Activated T-helper 1 cell treated with Interleukin-2 at 50 U/mL for 16 hours (primary cell): ENCODE measurements at places on chromosomes 16 and 17.

DNA sequence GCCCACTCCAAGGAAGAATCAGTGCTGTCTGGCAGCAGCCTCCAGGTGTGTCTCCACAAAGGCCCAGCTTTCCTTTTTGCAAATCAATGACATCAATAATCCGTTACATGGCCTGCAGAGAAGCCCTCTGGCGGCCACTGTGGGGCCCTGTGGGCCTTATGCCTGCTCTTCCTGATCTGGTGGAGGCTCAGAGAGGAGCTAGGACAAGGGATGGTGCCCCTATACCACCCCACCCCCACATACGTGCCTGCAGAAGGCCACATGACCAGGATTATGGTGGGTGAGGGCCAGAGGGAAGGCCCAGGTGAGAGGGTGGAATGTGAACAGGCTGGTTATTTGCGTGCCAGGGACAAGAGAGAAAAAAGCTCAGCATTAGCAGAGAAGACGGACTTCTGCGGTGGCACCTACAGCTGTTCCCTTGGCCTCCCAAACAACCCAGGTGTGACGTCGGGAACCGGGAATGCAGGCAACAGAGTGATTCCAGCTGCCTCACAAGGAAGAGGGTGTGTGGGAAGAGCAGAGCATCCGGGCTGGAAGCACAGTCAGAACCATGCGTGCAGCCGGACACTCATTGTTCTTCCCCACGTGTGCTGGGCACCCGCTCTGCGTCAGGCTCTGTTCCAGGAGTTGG is 22.5 kb downstream of the EIF4A3 start:
- DNase-seq = no peak

- DNase-seq = no peak
These were observed 200.8 kb upstream of the KCNJ16 start for GRCh38 chr17:69874175-69874670.

- no peak for DNase-seq
These were observed 669 bp upstream of the DCTPP1 start for GRCh38 chr16:30430428-30430970.

DNA sequence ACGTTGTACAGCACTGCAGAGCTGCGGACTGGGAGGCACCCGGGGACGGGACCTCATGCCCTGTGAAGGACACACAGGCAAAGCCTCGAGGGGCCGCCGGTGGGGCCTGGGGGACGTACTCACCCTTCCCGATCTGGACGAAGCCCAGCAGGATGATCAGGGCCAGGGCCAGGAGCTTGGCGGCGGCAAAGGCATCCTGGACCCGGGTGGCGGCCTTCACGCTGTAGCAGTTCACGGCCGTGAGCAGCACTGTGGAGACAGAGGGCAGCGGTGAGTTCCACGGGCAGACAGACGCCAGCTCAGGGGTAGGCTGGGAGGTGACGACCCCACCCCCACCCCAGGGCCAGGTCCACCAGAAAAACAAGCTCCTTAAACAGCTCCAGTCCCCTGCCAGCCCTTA is 17.7 kb downstream of the SLC7A5 start:
- DNase-seq = no peak

- no peak for DNase-seq
These were observed 17.5 kb upstream of the FBXO47 start for GRCh38 chr17:38984666-38985065.

GRCh38 chr16:75070012-75070841 is 46.4 kb downstream of the LDHD start:
- no peak for DNase-seq

GRCh38 chr17:77610972-77611521 is 347.5 kb upstream of the TNRC6C start:
- no peak for DNase-seq

GRCh38 chr17:28878158-28878910 is 19.2 kb downstream of the FLOT2 start:
- DNase-seq = no peak

DNA sequence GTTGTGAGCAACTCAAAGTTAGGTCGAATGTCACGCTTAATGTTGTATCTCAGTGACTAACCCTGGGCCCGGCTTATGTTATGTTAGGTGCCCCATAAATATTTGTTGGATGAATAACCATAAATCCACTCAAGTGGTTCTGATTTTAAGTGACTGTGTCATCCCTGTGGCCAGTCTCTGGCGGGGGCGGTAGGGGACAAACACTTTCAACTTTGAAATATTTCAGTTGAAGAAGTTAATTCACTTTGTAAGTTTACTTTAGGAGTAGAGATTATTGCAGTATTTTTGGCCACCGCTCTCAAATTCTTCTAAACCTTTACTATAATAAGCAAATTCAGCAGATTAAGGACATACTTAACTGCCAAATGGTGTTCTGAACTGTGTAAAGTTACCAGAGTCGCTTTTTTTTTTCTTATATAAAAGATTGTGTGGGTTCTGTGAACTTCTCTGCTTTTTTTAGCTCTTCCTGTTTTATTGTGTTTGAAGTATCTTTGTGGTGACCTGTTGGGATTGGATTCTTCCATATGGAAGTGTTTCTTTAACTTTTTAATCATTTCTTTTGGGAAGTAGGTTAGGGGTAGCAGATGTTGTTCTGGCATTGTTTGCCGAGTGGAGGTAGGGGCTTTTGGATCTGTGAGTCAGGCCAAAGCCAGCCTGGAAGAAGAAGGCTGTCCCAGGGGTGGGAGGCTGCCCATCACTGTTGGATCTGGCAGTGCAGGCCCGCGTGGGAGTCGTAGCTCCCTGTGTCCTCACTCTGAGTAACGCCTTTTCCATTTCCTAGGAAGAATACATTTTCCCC is 61.4 kb upstream of the TBX2 start:
- DNase-seq = no peak

DNA sequence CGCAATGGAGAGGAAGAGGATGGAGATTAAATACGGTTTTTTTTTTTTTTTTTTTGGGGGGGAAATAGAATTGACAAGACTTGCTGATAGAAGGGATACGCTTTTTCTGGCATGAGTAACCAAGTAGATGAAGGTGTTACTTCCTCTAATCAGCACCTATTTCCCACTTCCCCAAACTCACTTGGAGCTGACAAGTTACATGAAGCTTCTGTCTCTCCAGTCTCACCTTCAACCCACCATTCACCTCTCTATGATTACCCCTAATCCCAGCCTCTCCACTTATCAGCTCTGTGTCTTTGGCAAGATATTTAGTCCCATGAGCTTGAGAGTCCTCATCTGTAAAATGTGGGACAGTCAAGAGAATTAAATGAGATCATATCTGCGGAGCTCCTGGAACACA is 185.9 kb upstream of the HS3ST3A1 start:
- DNase-seq = no peak

GRCh38 chr17:55266051-55266957 is 1.5 kb downstream of the HLF start:
- no peak for DNase-seq

GRCh38 chr16:55297062-55297909 is 26.7 kb upstream of the IRX6 start:
- no peak for DNase-seq

- peak; percentile 37 for DNase-seq
These were observed 15.7 kb downstream of the C16orf74 start for GRCh38 chr16:85735225-85735635.

DNA sequence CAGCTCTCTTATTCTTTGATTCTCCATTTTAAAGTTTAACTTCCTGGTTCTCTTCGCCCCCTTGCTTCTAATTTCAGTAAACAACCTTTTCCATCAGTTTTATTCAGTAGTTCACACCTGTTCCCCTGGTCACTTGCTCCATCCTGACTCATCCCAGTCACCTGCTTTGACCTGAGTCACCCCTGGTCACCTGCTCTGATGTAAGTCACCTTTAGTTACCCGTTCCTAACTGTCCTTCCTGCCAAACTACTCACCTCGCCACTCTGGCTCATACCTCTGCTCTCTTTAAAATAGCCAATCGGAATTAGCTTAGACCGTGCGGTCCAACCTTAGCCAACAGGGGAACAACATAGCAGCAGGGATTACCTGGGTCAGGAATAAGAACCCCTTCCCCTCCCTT is 4.7 kb upstream of the NLRC5 start:
- DNase-seq = no peak

DNA sequence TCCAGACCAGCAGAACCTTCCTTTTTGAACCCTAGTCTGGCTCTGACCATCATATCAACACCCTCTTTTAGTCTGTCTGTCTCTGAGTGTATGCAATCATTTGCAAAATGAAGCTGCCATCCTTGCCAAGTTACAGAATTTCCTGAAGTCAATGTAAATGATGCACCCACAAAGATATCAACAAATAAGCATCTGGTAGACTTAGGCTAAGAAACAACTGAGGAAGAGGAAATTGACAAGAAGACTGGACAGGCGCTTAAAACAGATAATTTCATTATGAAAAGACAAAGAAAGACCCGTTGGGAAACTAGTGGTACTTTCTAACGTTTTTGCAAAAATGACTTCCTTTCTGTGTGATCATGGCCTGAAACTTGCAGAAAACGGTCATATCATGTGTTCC is 24.7 kb upstream of the CIITA start:
- no peak for DNase-seq

- DNase-seq = peak; percentile 74
These were observed at the start of gene ZNF598 for GRCh38 chr16:2009791-2010510. Gene ZNF598 (minus strand): TSS chr16:2009821.

- no peak for DNase-seq
These were observed 669 bp downstream of the MIEF2 start for GRCh38 chr17:18261146-18261515.

- no peak for DNase-seq
These were observed 162.4 kb upstream of the FAM20A start for GRCh38 chr17:68763562-68763961.

GRCh38 chr16:1723450-1724147 is 17.6 kb downstream of the MAPK8IP3 start:
- DNase-seq = peak; percentile 17

DNA sequence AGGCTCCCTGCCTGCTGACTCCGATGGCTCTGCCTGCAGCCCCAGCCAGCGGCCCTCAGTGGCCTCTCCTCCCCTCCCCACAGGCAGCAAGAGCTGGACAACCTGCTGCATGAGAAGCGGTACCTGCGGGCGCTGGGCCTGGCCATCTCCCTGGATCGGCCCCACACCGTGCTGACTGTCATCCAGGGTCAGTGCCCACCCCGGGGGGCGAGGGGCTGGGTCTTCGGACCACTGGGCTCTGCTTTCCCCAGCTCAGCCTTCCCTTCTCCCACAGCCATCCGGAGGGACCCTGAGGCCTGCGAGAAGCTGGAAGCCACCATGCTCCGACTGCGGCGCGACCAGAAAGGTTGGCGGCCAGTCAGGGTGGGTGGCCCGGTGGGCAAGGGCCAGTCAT is 3.4 kb downstream of the NOXO1 start:
- no peak for DNase-seq

GRCh38 chr17:48012151-48012520 is 25.5 kb downstream of the COPZ2 start:
- DNase-seq = peak; percentile 48

DNA sequence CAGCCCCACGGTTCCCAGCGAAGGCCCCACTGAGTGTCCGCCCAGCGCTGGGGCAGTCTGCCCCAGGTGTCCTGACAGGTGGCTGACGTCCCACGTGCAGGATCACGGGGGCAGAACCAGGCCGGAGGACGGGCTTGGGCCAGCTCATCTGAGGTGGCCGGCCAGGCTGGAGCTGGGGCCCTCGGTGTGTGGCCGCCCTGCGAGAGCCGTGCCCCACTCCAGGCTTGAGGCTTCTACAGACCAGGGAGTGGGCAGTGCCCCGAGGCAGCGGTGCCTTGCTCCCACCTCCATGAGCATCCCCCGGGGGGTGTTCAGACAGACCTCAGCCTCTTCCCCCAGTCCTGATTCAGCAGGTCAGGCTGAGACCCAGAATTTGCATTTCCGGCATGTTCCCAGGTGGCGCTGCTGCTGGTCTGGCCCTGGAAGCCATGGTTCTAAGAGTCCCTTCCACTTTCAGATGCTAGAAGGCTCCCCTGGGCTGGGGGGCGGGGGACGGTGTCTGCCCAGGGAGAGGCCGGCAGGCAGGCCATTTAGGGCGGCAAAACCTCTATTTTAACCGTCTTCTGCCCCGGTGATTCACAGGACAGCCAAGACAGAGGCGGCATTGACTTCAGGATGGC is 35.4 kb upstream of the PABPN1L start:
- no peak for DNase-seq

- DNase-seq = no peak
These were observed 57.8 kb upstream of the CIBAR2 start for GRCh38 chr16:85170066-85170491.

GRCh38 chr17:48605409-48605919 is 678 bp upstream of the HOXB6 start:
- no peak for DNase-seq

DNA sequence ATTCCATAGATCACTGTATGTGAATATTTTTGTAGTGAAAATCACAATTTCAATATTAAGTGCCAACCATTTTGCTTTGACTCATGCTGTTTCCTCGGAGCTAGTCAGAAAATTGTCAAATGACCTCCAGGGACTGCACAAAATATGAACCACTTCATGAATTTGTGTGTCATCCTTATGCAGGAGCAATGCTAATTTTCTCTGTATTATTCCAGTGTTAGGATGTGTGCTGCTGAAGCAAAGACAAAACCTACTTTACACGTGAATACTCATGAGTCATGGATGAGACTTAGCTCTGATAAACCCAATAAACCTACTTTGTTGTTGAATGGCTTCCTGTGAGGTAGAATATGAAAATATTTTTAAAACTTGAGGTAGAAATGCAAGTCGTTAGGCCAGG is 65.2 kb downstream of the SHCBP1 start:
- no peak for DNase-seq

DNA sequence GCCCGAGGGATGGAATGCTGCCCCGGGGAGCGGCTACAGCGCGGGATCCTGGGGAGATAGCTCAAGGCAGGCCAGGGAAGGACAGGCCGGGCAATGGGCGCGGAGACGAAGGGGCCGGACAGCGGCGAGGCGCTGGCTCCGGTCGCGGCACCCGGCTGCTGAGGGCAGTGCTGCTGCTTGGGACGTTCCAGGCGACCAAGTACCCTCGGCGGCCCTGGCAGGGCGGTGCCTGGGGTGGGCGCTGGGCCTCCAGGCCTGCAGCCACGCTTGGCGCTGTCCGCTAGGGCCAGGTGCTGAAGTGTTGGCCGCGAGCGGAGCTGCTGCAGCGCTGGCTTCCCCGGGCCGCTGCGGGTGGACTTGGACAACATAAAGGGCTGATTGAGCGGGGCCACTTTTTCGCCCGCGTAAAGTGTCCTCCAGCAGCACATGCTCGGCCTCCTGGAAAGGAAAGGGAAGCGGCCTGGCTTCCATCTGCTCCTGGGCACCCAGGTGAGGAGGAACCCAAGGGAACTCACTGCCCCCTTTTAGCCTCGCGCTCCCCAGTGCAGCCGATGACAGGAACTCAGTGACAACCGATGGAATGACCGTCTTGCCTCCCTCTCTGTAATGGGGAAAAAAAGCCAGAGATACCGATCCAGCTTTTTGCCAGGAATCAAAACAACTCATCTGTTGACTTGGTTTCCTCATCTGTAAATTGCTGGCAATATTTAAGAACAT is 23.7 kb downstream of the CLEC3A start:
- DNase-seq = no peak
